ENCODE measurements at places on chromosomes 11 and 22.

- no peak for DNase-seq
Measured at GRCh38 chr11:24295360-24295759, 201.5 kb upstream of the LUZP2 start.

- DNase-seq = no peak
Measured at GRCh38 chr11:63804259-63804658, 9.0 kb upstream of the SPINDOC start.

DNA sequence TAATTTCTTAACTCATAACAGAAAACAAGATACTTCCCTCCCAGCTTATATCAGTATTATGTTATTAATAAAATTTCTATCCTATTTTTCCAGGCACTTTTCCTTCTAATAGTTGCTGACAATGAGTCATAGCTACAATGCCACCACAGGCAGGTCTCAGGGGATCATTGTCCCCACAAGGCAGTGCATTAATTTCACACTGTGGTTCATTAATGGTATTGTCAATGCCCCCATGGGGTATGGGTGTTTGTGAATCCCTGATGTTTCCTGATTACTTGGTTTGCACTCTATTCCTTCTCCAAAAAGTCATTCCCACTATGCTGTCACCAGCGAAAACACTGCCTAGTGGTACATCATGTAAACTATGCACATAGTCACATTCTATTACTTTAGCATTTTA lies 345.5 kb upstream of the CTSC start:
- no peak for DNase-seq

DNA sequence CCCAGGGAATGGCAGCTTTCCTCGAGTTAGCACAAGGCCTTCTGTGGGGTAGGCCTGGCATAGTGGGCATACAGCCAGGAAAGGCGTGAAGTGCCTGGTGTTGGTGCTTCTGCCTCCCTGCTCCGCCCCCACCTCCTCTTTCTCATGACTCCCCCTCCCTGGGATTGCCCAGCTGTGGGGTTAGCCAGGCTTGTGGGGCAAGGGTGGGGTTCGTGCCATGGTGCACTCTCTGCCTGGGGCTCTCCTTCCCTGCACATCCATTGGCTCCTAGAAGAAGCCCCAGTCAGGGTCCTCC lies 236.8 kb upstream of the NCAM1 start:
- DNase-seq = no peak

DNA sequence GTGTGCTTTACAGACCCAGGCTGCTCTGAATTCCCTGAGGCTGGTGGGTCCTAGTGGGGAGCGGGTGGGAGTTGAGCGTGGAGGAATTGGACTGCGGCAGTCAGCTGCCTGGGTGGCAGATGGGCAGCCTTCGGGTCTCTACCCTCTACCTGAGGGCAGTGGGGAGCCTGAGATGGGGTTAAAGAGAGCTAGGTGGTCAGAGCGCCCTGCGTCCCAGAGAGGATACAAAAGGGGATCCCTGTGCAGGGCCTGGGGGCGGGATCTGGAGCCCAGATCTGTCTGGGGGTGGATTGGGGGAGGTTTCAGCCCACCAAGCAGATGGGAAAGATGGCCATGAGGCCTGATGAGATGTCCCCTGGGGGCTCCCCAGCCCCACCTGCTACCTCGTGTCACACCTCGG lies 18.2 kb downstream of the KCTD17 start:
- DNase-seq = no peak
